ENCODE measurements at places on chromosomes 6 and 20.

- DNase-seq, result no peak
These were observed 131.8 kb upstream of the BEND3 start for GRCh38 chr6:107246972-107247615.

DNA sequence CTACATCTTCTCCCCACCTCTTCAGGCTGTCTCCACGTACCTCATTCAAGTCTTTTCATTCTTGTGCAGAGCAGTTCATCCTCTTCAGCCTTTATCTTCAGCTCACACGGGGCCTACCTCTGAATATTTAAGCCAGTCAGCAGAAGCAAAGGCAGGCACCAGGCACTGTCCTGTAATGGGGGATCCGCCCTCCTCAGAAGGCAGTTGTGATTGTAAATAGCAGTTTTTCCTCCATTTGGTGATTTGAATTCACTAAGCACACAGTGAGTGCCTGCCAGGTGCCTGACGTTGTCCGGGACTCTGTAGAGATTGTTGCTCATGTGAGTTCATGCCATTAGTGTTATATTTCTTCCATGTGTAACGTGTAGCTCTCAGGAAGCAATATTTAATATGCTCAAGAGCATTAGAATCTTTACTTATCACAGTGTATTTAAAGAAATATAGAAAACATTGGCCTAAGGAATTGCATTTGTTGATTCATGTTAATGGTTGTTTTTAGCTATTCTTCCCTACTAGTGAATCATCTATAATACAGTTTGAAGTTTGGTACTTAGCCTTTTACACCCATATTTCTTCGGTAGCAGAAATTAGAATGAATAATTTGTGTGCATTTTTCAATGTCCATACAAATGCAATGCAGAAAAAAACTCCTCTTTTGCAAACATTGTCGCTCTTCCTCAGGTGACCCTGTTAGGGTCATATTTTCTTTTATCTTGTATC is 17.9 kb downstream of the BPHL start:
- no peak for DNase-seq

GRCh38 chr6:165889636-165890403 is 226.8 kb upstream of the PDE10A start:
- peak; percentile 45 for DNase-seq

DNA sequence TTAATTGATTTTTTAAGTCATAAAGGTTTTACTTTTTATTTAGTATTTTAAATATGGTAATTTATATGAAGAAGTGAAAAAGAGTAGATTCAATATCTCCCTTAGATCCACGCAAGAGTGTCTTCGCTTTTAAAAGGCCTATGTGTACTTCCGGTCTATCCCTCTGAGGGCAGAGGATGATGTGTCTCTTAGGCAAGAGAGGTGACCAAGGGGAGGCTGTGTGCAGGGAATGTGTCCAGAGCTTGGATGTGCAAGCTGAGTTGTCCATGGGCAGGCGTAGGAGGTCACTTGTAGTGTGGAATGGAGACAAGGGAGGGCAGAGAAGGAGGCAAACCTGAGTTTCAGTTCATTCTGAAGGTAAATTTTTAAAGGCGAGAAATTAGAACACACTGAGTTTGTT is 113.9 kb downstream of the CRYBG1 start:
- DNase-seq, result no peak

DNA sequence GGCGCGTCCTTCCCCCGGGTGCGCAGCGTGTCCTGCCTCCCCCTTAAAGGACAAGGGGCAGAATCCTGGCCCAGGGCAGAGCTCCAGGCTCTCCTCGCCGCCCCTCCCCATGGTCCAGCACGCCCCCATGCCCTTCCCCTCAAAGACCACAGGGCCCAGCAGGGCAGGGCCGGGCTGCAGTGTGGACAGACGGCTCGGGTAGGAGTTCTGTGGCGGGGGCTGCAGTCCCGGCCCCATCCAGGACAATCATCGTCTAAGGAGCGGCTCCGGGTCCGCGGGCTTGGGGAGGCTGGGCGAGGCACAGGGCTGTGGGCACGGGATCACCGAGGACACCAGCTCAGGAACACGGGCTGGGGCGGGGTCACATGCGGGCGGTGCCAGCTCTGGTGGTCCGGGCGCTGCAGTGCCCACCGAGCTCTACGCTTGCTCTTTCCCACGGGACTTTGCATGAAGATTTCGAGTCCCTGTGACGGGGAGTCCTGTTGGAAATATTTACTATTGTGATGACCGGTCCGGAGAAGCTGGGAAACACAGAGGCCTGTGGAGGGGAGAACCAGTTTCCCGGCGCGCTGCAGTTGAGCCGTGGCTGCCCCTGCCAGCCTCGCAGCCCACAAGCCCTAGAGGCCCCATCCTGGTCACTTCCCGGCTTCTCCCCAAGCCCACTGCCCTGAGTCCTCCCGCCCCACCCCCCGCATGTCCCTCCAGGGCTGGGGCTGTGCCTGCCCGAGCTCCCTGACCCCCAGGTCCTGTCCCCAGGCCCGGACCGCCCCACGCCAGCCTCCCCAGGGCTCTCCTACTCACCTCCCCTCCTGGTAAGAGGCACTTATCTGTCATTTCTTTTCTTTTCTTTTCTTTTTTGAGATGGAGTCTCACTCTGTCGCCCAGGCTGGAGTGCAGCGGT is 20.6 kb downstream of the SLC17A9 start:
- peak; percentile 32 for DNase-seq

- DNase-seq, result no peak
These were observed 24.2 kb downstream of the LRRC1 start for GRCh38 chr6:53818858-53819609.

Measured in right kidney (tissue), 9 donors.